ENCODE measurements at places on chromosomes 2 and 18.

GRCh38 chr18:11489266-11489899 lies 120.0 kb upstream of the SLC35G4 start:
- no peak for DNase-seq

GRCh38 chr18:9017905-9018227 lies 84.6 kb upstream of the NDUFV2 start:
- no peak for DNase-seq

DNA sequence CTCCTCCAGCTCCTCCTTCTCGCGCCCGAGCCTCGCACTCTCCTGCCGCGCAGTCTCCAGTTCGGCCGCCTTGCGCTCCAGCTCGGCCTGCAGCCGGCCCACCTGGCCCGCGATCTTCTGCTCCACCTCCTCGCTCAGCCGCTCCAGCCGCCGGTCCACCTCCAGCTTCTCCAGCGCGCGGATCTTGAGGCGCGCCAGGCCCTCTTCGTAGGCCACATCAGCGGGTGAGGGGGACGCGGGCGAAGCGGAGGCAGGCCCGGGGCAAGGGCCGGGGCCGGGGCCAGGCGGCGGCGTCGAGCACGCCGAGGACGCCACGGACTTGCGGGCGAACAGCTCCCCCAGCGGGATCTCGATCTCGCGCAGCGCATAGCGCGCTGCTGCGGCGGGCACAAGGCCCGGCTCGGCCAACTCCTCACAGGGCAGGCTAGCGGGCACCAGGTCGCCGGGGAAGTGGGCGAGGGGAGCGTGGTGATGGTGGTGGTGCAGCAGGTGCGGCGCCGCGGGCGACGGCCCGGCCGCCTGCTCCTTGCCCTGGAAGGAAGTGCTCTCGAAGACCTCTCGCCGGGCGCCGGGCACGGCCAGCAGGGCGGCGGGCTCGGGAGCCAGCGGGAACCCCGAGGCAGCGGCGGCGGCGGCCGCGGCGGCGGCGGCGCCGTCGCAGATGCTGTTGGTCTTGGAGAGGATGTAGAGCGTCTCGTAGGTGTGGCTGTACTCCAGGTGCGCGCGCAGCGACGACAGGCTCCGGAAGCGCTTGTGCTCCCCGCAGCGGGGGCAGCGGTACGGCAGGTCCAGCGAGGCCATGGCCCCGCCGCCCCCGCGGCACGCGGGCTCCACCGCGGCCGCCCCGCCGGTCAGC lies 15.2 kb downstream of the FBXO41 start:
- no peak for DNase-seq

DNA sequence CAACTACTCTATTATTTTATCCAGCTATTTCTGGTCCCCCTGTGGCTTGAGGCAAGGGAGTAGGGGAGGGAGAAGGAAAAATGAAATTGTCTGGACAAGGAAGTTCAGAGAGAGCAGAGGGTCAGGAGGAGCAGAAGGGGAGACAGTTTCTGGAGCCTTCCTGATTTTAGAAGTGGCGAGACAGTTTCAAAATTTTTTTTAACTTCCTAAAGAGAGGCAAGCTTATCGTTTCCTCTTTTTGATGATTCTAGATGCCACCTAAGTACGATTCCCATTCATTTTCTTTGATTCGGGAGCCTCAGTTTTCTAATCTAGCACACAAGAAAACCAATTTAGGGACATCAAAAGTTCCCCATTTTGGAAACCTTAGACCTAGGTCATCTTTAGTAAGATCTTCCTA lies 96.9 kb upstream of the B3GNT2 start:
- no peak for DNase-seq

GRCh38 chr18:2091937-2092336 lies 479.4 kb downstream of the METTL4 start:
- no peak for DNase-seq

DNA sequence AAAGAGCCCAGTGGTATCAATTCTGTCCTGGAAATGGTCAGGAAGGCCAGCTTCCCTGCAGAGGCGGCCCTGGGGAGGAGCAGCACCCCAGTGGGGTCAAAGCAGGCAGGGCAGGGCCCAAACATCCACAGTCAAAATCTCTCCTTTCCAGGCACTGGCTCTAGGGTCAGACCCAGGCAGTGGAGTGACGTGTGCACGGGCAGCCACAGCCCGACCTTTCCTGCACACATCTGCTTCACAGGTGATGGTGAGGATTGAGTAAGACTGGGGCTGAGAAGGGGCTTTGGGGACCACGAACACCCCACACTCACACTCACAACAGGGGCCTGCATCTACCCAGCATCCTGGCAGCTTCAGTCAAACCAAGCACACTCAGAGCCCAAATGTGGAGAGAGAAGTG lies 97.8 kb upstream of the GLI2 start:
- DNase-seq = no peak

- no peak for DNase-seq
Observed at GRCh38 chr18:48154828-48155227, 224.4 kb upstream of the SMAD2 start.

- DNase-seq = no peak
Observed at GRCh38 chr2:190277234-190278112, 42.2 kb downstream of the HIBCH start.

DNA sequence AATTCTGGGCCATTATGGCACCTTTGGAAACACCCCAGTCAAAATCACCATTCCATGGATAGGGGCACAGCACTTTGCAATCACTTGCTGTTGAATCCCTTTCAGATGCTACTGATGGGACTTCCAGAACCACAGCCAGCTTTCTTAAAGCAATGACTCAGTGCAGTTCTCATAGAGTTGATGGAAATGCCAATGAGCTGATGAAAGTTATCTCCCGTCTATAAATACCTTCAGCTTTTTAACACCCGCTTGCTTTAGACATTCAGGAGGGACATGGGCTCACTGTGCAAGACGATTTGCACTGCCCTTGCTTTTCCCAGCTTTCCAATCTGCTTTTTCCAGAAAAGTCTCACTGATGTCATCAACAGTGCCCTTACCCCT lies 66.7 kb upstream of the RPL31 start:
- no peak for DNase-seq

DNA sequence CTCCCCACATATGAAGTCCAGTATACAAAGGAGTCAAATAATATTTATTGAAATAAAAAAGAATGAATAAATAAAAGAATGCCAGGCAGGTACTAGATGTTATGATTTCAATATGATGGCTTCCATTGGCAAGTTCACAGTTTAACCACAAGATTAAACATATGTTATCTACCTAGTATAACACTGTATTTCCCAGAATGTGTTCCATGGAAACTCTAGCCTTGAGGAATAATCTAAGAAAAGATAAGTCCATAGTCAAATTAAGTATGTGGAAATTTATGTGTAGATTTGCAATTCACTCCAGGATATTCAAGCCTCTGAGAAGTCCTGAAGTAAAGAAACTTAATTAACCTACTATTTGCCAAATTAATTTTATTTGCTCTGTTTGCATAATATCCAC lies 71.1 kb upstream of the FMNL2 start:
- no peak for DNase-seq

DNA sequence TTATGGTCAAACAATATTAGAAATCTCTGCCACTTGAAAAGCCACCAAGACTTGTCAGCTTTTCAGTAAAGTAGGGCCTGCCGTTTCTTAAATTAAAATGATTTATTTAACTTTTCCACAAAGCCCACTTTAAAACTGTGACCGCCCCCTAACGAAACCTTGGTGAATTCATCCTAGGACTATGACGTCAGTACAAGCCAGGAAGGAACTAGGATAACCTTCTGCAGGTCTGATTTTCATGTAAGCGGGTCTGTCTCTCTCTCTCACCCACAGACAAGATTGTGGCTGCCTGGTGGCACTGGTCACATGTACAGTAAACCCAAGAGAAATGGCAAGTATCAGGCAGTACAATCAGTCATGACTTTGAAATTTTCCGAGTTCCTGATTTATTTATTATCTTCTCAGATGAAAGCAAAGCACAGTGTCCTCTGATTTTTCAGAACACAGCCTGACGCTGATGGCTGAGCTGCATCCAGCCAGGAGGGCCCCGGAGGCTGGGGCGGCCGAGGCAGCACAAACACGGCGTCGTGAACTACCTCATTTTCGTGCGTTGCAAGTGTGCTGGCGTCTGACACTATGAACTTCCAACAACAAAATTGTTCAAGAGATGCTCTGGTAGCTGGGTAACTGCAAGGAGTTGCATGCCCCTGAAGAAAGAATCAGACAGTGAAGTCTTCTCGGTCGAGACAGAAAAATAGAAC lies 18.9 kb downstream of the SALL3 start:
- DNase-seq = no peak

Measured in iPS DF 6.9 (cell line).